ENCODE measurements at places on chromosomes 2 and 18.

GRCh38 chr18:76420898-76421684 lies 74.0 kb downstream of the ZNF516 start:
- no peak for DNase-seq

DNA sequence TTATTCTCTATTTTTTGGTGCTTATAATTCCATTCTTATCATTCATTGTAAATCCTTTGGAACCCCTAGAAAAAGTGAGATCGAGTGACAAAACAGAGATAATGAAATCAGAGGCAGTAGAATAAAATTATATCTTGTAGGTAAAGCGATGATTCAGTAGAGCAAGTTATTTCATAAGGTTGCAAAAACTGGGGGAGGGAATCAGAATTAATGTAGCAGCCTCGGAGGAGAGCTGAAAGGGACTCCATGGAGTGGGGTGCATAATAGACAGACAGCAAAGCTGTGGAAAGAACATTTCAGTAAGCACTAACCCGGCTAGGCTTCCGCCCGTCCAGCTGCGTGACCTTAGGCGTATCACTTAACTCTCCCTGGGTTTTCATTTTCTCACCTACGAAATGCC lies 289.7 kb downstream of the EN1 start:
- no peak for DNase-seq

DNA sequence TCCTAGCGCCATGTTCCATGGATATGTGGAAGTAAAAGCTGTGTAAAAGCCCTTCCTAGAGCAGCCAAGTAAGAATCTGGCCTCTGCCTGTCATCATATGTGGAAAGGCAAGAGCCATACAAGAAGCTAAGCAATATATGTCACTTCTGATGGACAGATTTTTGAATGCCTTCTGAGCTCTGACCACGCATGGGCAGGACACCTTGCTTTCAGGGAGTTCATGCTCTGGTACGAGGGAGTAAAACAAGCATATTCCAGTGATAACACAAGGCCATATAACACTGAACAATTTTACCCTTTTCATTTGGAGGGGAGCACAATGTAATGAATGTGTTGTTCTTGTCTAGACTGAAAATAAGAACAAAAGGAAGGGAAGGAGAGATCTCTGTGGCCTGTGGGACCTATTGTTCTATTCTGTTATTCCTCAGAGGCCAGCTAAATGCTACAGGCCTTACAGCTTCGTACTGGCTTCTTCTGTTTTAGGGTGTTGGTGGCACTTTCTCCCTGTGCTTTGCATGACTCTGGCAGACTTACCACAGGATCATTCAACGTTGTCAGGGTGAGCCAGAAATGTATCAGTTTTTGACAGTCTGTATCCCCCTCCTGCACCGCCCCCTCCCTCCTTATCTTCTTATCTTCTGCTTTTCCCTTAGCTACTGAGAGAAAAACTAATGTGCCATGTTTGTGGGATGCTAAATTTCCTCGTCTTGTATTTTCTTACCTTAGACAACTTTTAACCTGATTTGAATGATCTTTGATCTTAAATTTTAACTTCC lies 99.5 kb downstream of the MAP4K4 start:
- no peak for DNase-seq

GRCh38 chr2:139480161-139480650 lies 700.0 kb upstream of the NXPH2 start:
- DNase-seq = no peak

DNA sequence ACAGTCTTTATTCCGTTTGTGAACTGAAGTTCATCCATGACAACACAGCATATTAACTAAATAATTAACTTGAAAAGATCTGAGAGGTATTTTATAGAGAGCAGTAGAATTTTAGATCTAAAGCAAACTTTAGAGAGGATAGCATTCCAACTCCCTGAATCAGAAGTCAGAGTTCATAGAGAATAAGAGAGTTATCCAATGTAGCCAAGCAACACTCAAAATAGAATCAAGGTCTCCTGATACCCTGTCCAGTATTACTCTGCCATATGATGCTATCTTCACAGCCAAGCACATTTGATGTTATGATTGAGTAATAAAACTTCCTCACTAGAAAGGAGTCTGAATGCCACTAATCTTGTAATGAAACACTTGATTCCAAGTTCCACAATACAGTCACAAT lies 55.5 kb downstream of the RIT2 start:
- DNase-seq = no peak

DNA sequence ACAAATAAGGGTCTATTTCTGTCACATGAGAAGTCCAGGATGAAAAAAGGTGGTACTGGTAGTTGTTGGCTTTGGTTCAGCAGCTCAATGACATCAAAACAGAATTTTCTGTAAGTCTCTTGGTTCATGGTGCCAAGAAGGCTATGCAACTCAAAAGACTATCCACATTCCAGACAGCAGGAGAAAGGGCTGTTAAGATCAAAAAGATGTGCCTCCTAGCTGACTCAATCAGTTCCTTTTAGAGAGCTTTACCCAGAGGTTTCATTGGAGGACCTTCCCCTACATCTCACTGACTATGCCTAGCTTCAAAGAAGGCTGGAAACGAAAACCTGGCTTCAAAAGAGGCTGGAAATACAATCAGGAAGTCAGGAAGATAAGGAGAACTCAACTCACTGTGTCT lies 98.0 kb downstream of the DYM start:
- no peak for DNase-seq

DNA sequence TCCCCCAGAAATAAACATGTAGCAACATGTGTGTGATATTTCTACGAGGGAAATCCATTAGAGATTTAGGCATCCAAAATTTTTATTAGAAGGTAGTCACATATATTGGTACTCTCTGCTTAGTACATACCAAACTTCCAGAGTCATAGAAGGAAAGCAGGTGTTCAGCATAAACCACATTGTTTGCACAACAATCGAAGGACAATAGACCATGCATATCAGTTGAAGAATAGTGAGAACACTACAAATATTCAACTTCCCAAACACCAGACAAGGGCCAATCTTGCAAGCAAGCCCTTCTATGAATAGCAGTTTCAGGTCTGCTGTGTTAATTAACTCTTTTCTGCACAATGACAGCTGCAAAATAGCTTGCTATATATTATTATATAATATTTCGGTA lies 702.2 kb downstream of the ERBB4 start:
- no peak for DNase-seq

- no peak for DNase-seq
These were observed 564.7 kb upstream of the PIK3C3 start for GRCh38 chr18:41390309-41390708.

DNA sequence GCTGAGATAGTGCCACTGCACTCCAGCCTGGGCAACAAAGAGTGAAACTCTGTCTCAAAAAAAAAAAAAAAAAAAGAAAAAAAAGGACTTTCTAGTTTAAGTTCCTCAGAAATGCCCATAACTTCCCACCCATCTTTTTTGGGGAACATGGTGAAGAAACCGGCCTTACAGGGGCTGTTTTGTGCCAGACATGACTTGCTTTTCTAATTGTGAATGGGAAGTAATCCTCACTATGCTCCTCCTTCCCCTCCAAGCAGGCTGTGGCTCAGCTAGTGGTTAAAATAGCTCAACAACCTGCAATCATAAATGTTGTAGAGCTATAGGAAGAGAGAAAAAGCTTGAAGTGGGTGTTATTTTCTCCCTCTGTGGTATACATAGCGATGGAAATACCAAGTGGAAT lies 34.1 kb upstream of the OLA1 start:
- no peak for DNase-seq

- no peak for DNase-seq
These were observed 7.7 kb upstream of the OXER1 start for GRCh38 chr2:42771546-42772153.

- no peak for DNase-seq
These were observed 3.6 kb upstream of the KYNU start for GRCh38 chr2:142873831-142874287.

GRCh38 chr18:76958692-76959341 lies 136.5 kb downstream of the ZNF236 start:
- DNase-seq = no peak

DNA sequence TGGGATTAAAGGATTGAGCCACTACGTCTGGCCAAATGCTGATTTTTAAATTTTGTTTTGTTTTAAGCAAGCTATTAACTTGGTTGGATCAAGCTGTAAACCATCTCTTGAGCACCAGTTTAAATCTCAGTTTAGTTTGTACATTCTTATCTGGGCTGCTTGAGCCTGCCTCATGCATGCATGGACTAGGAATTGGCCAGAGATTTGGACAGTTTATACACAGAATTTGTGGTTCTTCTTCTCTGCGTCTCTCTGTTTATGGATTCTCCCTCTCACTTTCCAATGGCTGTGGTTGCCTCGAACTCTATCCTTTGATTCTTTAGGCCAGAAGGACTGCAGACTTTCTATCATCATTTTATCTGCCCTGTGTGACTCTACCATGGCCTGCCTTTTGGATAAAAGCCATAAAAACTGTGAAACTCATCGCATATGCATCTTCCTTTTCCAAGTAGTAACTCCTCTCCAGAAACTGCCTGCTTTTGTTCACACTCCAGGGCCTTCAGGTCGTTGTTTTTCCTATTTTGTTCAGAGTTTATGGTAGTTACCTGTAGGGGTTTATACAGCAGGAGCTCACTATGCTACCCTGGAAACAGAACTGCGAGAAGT lies 32.5 kb upstream of the PLB1 start:
- DNase-seq = no peak

- DNase-seq = no peak
These were observed 7.1 kb downstream of the TMEM247 start for GRCh38 chr2:46486436-46486835.

GRCh38 chr2:36193680-36194079 lies 161.9 kb upstream of the CRIM1 start:
- no peak for DNase-seq

DNA sequence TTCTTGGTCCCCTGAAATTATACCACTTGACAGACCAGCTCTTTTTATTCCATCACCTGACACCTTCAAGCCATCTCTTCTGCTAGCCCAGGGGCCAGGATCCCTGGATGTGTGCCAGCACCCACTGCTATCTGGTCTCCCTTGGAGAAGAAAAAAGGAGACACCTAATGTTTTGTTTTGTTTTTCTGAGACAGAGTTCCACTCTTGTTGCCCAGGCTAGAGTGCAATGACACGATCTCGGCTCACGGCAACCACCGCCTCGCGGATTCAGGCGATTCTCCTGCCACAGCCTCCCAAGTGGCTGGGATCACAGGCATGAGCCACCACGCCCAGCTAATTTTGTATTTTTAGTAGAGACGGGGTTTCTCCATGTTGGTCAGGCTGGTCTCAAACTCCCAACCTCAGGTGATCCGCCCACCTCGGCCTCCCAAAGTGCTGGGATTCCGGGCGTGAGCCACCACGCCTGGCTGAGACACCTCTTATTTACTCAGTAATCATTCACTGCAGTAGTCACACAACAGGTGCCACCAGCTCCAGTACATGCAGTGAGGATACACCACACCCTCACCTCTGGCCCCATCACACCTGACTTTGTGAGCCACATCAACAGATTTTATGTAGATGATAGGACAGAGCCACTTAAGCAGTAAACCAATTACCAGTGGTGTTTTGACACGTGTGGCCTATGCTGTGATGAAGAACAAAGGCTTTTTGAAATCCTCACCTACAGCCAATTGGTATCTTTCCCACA lies 42.8 kb upstream of the PCBP1 start:
- no peak for DNase-seq

DNA sequence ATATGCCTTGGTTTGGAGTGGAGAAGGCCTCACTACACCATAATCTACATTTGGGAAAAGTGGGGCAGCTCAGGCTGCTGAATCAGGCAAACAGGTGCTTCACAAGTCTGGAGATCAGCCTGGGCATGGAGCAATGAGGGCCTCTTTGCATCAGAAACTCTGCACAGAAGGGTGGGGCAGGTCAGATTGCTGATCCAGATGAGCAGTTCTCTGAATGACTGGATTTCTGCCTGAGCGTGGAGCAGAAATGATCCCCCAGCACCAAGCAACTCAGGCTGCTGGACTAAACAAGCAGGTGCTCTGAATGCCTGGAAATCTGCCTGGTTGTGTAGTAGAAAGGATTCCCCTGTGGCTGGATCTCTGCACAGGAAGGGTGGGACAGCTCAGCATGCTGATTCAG lies 605.3 kb upstream of the ZNF804A start:
- no peak for DNase-seq

GRCh38 chr2:21228041-21228895 lies 104.5 kb downstream of the TDRD15 start:
- DNase-seq = no peak

DNA sequence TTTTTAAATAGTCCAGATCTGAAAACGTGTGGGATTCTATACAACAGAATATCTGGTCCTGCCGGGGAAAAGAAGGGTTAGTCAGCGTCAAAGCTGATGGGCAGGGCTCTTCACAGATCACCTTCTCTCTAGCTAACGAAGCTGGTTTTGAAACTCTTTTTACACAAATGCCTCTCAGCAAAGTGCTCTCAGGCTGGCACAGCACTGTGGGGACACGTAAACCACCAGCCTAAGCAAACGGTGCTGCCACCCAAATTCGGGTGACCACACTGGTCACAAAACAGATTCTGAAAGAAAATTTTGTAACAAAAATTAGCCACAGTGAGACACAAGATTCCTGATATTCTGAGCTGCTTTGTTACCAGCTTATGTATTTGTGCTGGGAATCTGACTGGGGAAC lies 53.1 kb upstream of the ARL5A start:
- DNase-seq = no peak

DNA sequence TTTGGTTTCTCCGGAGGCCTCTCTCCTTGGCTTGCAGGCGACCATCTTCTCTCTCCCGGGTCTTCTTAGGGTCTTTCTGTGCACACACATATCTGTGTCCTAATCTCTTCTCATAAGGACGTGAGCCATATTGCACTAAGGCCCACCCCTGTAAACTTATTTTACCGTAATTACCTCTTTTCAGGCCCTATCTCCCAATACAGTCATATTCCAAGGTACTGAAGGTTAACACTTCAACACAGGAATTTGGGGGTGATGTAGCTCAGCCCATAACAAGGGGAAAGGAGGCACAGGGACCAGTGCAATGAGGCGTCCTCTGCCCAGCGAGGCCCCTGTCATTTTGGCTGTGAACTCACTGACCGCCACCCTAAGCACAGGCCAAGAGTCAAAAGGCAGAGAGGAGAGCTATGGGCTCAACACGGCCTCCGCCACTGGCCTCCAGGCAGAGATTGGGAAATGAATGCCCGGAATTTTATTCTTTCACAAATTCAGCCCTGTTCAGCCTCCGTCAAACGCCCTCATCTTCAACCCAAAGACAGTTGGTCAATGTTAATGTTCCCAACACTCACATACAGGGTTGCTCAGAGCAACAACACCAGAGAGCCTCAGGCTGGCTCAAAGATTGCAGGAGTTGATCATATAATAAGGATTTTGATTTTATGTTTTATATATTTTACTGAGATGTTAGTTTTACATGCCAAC lies 15.9 kb upstream of the NMUR1 start:
- no peak for DNase-seq

DNA sequence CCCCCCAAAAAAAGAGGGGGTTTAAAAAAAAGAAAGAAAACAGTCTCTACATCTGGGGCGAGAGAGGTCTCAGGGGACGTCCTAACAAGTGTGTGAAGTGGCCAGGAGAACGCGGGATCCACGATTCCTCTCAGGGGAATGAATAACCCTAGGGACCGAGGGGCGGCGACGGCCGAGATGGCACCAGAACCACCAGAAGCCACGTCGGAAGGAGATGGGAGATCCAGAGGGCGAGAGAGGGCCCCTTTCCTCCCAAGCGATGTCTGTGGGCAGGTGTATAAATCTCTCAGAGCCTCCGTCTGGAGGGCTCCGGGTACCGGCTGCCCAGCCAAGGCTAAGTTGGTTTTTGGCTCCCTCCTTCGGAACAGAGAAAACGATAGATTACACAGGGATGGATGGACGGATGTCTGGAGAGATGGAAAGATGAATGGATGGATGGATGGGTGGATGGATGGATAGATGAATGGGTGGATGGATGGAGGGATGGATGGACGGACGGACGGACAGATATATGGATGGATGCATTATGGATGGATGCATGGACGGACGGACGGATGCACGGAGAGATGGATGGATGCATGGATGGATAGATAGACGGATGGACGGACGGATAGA lies 1.7 kb downstream of the EPHA4 start:
- DNase-seq = no peak
